ENCODE measurements at places on chromosomes 3 and 15. TPM values are rescaled to one million over a fixed set of nuclear protein-coding genes. Genes with fewer than 3 reads are reported as not detected.

The SLC15A2 gene
- polyA plus RNA-seq, result 11.9 TPM

GRCh38 chr3:39154280-39155021 lies 1.1 kb upstream of the CSRNP1 start:
- DNase-seq, result no peak

GRCh38 chr15:97947465-97948260 lies 12.8 kb upstream of the ARRDC4 start:
- no peak for DNase-seq

DNA sequence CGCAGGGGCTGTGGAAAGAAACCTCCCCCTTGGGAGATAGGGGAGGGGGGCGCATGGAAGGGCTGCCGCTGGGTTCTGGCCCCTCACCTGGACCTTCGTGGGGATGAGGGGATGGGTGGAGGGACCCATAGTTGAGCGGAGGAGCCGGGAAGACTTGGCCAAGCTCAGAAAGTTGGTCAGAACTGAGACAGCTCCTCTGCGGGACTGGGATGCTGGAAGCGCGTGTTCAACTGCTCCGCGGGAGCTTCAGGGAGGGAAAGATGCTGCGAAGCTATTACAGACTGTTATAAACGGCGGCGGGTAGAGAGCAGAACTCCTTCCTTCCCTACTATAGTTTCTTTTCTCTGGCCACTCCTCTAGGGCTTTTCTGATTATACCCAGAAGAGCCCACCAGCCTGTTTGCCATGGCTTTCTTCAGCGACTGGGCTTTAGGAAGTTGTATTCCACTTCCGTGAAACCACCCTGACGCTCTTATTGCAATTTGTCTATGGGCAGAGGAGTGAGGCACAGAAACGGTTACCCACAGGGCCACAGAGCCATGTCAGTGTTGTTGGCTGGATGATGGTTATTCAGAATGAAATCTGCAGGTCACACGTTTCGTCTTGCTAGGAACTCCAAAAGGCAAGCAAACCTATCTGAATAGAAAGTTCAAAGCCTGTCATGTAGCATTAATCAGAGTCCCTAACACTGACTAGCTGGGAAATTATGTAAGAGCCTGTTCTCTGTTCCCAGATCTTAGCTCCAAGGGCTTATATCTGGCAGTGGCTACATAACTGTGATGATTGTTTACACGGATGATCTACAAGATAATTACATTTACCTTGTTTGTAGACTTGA lies 1.1 kb downstream of the SYNPR start:
- DNase-seq, result no peak

- no peak for DNase-seq
Measured at GRCh38 chr3:193837347-193837827, 244.4 kb downstream of the OPA1 start.

The YEATS2 gene
- 33.8 TPM for polyA plus RNA-seq

DNA sequence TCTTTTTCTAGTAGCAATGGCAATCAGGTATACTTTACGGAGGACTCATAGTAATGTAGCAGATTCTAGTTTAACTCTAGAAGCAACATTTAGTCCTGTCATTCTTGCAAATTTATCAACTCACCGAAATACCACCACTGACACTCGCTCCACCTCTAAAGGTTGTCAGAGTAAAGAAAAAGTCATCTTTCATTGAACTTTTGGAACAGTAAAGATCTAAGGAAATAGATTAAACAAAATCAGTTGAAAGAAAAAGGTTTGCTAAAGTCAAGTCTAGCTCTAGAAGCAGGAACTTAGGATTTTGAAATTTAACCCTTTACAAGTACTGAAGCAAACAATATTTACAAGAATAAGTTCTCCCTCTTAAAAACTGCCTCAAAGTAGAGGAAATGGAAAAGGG lies 8.7 kb downstream of the ATP8B4 start:
- no peak for DNase-seq

DNA sequence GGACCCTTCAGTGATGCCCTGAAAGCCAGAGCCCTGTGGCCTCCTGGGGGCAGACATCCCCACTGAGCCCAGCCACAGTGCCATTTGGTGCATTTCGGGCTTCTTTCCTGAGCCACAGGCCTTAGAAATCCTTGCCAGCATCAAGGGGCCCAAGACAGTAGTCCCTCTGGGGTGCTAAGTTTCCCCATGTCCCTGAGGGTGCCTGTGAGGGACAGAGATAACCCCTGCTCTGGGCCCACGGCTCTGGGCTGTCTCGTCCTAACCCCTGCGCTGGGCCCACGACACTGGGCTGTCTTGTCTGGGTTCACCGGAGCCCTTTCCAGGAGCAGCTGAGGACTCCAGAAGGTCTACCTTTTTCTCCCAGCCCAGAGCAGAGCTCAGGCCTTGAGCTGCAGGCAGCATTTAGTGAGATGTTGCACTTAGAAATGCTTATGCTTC lies 45.1 kb upstream of the FGD5 start:
- DNase-seq, result no peak

DNA sequence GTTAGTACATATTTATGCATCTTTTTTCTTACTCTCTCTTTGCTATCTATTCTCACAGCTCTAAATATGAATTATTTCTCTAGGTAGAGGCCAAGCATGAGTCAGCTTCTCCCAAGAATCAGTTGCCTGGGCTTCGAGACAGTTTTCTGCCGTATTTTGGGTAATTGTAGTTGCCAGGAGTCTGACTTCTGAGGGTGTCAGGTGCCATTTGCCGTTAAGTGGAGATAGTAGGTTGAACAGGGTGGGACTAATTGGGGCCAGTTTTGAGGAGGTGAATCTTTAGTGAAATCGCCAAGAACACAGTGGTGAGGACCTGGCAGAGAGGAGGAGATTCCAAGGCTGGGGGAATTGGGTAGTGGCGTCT lies 7.8 kb upstream of the NRROS start:
- no peak for DNase-seq

The CGNL1 gene
- polyA plus RNA-seq, result 66.1 TPM

DNA sequence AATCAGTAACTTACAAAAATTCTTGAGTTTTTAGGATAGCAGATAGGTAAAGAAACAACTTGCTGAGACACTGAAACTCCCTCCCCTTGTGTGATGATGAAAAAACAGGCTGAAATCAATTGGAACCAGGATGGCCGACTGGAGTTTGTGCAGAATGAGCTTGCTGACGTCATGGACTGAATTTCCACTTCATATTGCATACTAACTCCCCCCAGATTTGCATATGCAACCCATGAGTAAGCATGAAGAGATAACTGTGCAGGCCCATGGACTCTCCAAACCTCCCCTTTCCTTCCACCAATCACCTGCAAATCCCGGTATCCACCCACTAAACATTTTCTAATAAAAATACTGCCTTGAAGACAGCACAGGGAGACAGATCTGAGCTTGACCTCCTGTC lies 82.0 kb upstream of the SCN5A start:
- no peak for DNase-seq

- peak; percentile 14 for DNase-seq
Measured at GRCh38 chr3:60953351-60953750, 297.9 kb downstream of the FHIT start.

GRCh38 chr3:176623468-176624150 lies 573.7 kb downstream of the TBL1XR1 start:
- no peak for DNase-seq

The COL6A6 gene
- 39.3 TPM for polyA plus RNA-seq

GRCh38 chr3:99777210-99777549 lies 40.5 kb upstream of the CMSS1 start:
- DNase-seq, result no peak

DNA sequence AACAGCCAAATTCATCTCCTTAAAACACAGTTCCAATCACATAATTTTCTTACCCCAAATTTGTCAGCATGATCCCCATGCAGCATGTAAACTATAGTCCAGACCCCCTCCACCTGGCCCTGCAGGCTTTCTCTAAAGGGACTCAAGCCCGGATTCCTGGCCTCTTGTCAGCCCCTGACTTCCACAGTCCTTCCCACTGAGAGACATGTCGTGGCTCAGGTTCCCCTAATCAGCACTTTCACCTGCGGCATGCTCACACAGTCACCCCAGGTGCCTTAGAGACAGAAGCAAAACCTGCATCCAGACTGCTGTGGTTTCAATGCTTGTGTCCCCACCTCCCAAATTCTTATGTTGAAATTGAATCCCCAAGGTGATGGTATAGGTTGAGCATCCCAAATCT lies 372.7 kb upstream of the ATP10A start:
- no peak for DNase-seq

GRCh38 chr3:61483997-61484396 lies 77.4 kb upstream of the PTPRG start:
- DNase-seq, result no peak

DNA sequence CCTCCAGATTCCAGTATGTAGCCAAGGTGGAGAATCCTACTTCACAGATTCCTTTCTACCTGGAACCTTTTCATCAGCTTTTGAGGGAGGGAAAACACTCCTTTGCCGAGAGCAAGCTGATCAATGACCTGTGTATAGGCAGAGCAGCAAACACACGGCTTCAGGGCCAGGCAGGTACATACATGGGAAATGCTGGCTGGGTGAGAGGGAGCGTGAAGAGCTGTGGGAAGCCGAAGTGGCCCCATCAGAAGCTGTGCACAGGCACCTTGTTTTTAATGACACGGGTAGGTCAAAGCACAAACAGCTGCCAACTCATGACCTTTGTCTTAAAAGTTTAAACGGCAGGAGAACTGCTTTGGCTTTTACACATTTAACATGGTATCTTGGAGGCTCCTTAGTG lies 25.3 kb downstream of the STARD5 start:
- no peak for DNase-seq

The SLC9C1 gene
- polyA plus RNA-seq, result 0.72 TPM

- DNase-seq, result no peak
Measured at GRCh38 chr15:57213862-57214261, 162.4 kb upstream of the CGNL1 start.

- no peak for DNase-seq
Measured at GRCh38 chr3:72301779-72302178, 516.8 kb upstream of the PROK2 start.

DNA sequence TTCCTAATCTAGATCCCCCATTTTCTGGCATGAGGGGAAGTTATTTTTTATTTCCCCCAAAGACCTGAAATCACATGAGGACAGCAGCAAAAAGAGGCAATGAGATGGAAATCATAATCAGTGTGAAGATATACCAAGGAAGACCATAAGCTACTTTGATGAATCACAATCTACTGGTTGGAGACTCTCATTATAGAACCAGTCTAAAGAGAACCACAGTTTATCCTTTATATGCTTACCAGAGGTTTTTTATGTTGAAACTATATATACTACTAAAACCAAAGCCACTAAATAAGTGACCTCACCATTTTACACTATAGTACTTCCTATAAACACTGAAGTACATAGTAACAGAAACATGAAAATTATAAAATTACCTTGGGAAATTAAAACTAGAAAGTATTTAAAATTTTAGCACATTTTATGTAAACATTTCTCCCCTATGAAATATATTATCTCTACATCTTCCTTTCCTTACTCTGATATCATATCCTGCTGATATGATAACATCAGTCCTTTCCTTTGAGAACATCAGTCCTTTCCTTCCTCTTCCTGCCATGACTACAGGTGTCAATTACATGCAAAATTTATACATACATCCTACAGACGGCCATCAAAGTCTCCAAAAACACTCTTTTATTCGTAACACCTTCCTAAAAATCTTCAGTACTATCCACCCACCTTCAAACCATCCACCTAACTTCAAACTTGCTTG lies 71.8 kb downstream of the PHC3 start:
- DNase-seq, result no peak

The USP50 gene
- 3.3 TPM for polyA plus RNA-seq

DNA sequence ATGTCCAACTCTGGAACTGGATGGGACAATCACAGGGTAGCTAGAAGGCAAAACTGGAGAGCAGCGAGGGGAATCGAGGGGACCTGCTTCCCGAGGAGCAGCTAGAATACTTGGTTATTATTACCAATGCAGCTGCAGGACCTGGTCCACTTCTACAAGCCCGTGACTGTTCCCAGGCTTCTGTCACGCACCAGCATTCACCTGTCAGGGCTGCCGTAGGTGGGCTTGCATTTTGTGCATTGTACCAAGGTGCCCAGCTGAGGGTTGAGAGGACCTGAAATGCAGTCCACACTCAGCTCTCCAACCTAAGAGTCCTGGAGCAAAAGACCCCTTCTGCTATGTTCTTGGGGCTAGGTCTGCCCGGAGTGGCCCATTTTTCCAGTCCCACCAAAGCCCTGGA lies 2.3 kb downstream of the SEMA4B start:
- no peak for DNase-seq

- DNase-seq, result no peak
Measured at GRCh38 chr15:91912336-91912735, 58.8 kb downstream of the SLCO3A1 start.

DNA sequence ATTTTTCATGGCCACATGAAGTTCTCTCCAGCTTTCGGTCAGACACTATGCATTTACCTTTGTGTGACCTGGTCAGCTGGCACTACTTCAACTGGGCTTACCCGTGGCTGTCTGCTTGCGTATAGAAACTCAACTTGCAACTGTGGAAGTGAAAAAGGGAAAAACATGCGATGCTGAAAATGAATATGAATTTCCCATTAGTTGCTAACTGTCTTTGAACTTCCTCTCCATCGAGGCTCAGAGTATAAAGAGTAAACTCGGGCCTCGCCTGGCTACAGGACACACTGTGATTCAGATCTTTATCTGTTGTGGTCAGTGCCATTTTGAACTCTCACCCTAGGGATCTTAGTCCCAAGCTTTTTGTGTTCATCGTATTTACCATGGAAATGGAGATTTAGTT lies 26.8 kb downstream of the NFKBIZ start:
- no peak for DNase-seq

The TMIE gene
- polyA plus RNA-seq, result 0.81 TPM

- no peak for DNase-seq
Measured at GRCh38 chr3:143536817-143537535, 311.3 kb downstream of the SLC9A9 start.

GRCh38 chr15:58457466-58457965 lies 25.7 kb downstream of the LIPC start:
- no peak for DNase-seq

DNA sequence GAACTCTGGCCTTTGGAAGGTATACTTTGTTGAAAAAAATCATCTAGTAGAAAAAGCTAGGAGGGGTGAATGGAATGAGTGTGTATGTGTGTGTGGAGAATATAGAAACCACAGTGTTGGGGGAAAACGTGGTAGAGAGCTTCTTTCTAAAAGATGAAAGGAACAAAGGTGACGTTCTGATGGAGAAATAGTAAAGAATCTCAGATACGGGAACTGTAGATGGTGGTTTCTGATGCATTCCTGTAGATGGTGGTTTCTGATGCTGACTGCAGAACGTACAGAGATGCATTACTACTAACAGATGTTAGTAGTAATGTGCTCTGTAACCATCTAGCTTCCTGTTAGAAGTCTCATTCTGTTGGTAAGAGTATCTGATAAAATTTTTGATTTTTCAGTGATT lies 60.2 kb downstream of the VPS8 start:
- DNase-seq, result no peak

- DNase-seq, result no peak
Measured at GRCh38 chr15:76252249-76252648, 59.0 kb downstream of the ETFA start.

The GCSAM gene
- 3.5 TPM for polyA plus RNA-seq

GRCh38 chr3:102060814-102061213 lies 211.5 kb downstream of the NFKBIZ start:
- DNase-seq, result no peak

- no peak for DNase-seq
Measured at GRCh38 chr3:69322158-69322509, 63.8 kb downstream of the FRMD4B start.

The PIF1 gene
- polyA plus RNA-seq, result 7.2 TPM

Data from left renal pelvis (tissue), 4 donors.